ENCODE measurements at places on chromosomes 3 and 15.
A peak's percentile ranks its signal among the peaks of the same experiment; 100 is the strongest.

DNA sequence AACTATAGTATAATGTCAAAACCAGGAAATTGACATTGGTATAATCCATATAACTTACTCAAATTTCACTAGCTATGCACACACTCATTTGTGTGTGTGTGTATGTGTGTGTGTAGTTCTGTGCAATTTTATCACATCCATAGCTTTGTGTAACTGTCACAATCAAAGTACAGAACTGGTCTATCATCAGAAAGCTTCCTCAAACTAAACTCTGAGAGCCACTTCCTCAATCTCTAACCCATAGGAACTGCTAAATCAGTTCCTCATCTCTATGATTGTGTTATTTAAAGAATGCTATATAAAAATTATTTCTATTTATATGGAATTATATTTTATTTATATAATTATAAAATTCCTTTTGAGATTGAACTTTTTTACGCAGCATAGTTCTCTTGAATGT lies 18.1 kb downstream of the LNP1 start:
- DNase-seq: no peak

DNA sequence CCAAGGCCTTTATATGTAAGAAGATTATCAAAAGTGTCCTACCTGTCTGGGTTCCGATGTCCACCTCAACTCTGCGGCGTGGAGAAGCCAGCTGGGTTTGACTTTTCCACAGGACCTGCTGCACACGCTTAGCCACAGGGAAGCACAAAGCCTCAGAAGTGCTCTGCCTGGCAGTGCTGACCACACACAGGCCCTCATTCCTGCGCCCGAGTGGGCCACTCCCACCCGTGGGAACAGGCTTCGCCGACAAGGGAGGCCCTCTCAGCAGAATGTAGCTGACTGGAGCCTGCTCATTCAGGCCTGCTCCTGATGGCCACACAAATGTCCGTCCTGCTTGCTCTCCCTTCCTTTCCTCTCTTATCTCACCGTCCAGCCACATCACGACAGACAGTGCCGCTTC lies 221.4 kb upstream of the LRRN1 start:
- DNase-seq: no peak

GRCh38 chr15:101451266-101451799 lies 38.2 kb downstream of the PCSK6 start:
- DNase-seq: peak; percentile 48

DNA sequence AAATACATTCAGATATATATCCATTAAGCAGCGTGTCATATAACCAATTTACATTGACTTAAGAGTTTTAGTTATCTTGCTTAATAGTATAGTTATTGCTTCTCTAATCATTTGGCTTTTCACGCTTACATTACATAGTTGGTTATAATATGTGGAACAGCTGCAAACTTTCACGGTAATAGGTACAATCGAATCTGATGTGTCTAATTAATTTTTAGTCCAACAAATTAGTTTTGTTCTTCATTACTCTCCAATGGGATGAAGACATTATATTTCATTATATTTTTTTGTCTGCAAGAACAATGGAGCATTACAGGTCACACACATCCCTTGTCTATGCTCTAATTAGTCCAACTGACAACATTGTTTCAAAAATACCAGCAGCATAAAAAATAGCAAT lies 546.3 kb downstream of the ROBO2 start:
- no peak for DNase-seq

Data from renal pelvis (tissue), 12 donors.